ENCODE measurements at places on chromosomes 1 and 21.

DNA sequence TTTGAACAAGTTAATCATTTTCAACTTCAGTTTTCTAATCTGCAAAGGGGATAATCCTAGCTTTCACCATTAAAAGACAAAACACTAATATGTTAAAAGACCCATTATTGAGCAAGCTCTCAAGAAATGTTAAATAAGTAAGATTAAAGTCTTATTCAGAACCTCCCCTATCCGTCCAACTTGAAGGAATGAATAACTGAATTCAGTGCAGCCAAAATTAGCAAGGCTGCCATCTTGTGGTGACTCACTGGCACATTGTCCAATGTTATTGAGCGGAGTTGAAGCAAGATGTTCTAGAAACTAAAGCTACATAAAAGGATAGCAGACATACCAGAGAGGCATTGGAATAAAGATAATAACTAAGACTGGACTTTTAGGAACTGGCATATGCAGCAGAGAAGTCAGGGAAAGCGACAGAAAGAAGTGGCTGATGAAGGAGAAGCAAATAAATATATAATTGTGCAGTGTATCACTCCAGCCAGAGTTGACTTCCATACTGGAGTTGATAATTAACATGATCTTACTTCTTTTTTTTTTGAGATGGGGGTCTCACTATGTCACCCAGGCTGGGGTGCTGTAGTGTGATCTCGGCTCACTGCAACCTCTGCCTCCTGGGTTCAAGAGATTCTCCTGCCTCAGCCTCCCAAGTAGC lies 8.2 kb upstream of the CAP1 start:
- DNase-seq = no peak

DNA sequence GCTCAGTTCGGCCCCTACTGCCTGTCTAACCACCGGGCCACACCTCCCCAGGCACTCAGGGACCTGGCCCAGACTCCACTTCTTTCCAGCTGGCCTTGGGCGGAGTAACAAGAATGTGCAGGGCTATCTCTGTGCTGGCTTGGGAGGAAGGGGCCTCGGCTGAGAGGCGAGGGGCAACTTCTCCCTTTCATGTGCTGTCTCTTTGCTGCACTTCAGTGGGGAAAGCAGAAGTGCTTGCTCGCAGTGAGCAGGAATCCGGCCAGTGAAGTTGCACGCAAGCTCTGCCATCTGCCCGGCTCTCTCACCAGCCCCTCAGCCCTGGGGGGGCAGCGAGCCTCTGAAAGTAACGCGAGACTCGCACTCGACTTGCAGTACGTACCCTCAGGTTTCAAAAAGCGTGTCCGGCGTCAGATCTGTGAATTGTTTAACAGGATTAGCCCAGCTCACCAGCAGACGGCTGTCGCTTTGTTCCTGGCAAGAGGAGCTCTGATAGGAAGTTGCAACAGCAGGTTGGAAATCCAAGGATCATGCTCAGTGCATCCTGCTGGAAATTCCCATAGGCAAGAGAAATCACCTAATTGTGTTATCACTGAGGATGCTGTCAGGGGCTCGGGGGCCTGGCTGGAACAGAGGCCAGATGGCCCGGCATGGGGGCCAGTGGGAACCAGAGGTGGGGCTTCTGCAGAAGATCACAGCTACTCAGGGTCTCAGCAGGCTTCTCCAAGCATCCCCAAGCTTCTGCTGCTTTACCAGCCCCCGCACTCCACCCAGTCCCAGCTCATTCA lies 221.1 kb downstream of the NPHP4 start:
- DNase-seq = no peak

DNA sequence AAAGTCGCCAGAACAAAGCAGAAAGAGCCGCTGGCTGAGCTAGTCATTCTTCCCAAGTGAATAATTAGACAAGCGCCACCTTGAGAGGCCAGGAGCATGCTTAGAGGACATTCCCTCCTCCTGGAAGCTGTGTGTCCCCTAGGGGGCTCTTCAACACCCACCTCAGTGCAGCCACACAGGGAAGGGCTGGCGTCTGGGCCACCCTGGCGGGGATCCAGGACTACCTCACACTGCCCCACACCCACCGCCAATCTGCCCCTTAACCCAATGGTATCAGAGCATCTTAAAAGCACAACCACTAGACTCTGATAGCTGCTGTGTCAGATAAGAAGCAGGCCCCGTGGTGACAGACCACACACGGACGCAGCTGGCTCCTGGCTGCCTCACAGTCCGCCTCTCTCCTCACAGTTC lies 24.9 kb downstream of the SETD4 start:
- DNase-seq = no peak

GRCh38 chr1:47843059-47843458 lies 154.1 kb downstream of the TRABD2B start:
- no peak for DNase-seq

DNA sequence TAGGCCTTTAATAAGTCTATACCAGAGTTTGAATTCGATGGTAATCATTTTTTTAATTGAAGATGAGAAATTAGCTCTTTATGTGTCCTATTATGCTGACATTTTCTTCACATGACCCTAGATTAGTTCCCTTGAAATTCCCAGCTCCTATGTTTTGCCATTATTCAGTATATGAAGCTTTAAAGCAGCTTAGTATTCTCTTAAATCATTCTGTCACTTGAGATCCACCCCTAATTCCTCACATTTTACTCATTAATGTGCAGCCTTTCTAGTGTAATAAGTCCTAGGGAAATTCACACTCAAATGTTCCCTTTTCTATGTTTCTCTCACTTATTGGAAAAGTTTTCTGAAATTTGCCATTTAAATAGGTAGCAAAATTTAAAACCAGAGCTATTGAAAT lies 704.5 kb upstream of the B3GALT2 start:
- DNase-seq = no peak

DNA sequence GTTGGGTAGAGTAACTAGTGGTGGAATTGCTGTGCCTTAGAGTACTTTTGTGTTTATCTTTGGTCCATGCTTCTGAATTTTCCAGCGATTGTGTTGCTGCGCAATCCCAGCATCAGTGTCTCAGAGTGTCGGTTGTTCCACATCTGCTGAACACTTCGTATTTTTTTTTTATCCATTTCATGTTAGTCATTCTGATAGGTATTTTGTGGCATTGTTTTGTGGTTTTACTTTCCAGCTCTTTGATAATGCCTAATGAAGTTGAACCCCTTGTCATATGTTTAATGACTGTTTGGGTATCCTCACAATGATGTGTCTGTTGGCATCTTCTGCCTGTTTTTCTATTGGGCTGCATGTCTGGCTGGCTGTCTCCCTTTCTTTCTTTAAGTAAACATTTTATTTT lies 13.6 kb downstream of the TUFT1 start:
- DNase-seq = no peak

DNA sequence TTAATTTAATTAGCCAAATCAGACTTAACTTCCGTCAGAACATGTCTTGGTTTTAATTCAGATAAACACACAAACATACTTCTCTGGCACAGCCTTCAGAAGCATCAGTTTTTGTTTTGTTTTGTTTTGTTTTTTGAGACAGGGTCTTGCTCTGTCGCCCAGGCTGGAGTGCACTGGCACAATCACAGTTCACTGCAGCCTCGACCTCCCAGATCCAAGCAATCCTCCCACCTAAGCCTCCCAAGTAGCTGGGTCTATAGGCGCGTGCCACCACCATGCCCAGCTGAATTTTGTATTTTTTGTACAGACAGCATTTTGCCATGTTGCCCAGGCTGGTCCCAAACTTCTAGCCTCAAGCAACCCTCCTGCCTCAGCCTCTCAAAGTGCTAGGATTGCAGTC lies 34.7 kb downstream of the MDM4 start:
- DNase-seq = no peak

DNA sequence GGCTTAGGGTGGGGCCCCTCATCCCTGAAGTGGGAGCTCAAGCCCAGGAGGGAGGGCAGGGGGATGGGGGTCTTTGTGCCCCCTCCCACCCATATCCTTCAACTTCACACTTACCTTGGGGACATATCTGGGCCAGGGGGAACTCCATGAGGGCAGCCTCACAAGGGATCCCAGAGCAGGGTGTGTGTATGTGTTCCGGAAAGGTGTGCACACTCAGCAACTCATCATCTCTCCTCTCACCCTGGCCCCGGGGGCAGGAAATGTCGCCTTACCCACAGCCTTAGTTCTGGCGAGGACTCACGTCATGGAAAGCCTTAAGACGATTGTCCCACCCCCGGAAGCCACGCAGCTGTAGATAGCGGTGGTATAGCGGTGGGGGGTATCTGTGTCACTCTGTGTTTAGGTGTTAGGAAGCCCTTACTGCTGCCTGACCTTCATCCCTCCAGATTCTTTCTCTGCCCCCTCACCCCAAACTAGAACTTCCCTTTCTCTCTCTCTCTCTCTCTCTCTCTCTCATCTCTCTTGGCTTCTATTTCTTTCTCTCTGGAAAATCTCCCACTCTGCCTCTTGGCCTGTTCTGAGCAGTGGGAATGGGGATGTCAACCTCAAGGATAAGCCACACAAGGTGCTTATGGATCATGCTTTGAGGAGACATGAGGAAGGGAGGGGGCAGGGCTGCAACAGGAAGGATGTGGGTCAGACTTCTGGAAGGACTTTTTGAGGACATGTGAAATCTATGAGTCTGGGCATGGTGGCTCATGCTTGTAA lies at the start of gene SH2D2A:
SH2D2A (minus strand) TSS at position 288 of the 768 bp plus-strand sequence; CDS start at position 148, 140 bp downstream.
- DNase-seq = peak; percentile 93

- DNase-seq = no peak
Measured at GRCh38 chr1:240190881-240191401, 99.3 kb downstream of the FMN2 start.

- DNase-seq = no peak
Measured at GRCh38 chr1:221188458-221188857, 309.2 kb downstream of the HLX start.

GRCh38 chr1:80657044-80657643 lies 1143.6 kb upstream of the ADGRL2 start:
- DNase-seq = no peak

DNA sequence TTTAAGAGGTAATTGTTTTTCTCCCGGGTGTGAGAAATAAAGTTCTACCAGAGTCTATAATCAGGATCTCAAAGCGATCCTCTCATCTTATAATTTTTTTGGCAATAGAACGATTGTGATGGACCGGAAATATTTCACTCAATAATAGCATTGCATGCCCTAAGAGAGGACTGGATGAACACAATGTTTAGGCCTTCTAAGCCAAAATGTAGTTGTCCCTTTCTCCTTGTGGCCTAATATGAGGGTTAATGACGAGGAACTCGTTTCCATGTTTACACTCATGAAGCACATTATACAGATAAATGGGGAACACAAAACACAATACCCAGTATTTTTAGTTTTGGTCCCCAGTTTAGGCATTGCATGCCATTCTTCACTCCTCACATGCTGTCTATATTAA lies 5.9 kb downstream of the TBX15 start:
- no peak for DNase-seq

- no peak for DNase-seq
Measured at GRCh38 chr1:156689953-156690674, 12.9 kb upstream of the NES start.

DNA sequence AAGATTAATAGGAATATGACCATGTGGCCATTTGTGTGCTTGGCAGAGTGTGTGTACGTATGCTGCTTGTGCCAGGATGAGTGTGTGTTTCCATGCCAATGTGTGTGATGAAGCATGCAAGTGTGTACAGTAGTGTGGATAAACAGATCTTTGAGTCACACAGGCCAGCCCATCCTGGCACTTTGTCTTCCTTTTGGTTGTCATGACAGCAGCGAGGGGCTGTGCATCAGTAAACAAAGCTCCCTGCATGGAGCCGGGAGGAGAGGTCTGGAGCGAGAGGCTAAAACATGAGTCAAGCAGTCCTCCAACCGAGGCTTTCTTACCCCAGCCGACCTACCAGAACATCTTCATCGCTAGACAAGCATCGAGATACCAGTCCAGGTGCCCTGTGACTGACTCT lies 221.2 kb downstream of the CACNA1E start:
- no peak for DNase-seq

GRCh38 chr1:174892016-174892415 lies 107.7 kb upstream of the CACYBP start:
- DNase-seq = no peak

DNA sequence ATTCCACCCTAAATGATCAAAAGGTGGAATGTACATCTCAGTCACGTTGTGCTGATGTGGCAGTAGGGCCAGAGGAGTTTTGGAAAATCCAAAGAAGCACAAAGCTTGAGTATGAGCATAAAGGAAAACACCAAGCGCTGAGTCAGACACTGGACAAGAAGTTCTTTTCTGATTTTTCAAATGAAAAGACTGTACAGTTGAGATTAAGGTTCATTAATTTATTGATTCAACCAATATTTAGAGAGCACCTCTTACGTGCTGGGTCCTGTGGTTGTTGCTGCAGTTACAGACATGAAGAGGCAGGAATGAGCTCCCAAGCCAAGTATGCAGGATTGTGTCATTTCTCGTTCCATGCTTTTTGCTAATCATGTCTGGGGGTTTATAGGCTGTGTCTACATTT lies 28.9 kb upstream of the APP start:
- no peak for DNase-seq

DNA sequence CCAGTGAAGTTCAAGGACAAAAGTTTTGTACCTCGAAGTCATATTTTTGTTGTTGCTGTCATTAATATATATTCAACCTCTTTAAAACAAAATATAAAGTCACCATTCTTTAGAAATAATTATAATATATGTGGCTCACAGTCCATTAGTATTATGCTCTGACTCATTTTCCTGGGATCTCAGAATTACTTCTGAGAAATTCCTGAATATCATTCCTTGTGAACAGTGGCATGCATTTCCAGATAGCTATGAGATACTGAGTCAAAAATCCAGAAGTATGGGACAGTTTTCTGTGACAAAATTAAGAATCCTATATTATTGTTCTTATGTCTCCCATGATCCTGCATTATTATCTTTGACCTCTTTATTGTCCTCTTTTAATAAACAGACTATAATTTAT lies 13.8 kb upstream of the RGS21 start:
- DNase-seq = no peak

DNA sequence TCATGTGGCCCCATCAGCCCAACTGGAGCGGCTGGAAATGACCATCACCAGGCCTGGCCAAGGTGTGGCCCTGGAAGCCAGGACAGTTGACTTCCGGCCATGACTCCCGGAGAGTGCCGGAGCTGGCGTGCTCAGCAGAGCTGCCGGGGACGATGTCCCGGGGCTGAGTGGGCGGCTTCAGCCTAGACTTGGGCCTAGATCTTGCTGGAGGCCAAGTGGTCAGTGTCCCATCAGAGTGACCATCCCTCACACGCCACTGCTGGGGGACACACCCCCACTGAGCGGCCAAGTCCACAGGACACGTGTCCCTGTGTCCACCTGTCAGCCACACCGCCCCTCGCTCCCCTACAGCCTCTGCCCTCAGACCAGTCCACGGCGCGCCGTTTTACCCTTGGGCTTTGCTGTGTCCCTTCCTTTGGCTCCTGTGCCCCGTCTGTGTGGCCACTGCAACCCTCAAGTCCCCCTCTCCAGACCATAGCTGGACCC lies 4.0 kb downstream of the FAAP20 start:
- no peak for DNase-seq

DNA sequence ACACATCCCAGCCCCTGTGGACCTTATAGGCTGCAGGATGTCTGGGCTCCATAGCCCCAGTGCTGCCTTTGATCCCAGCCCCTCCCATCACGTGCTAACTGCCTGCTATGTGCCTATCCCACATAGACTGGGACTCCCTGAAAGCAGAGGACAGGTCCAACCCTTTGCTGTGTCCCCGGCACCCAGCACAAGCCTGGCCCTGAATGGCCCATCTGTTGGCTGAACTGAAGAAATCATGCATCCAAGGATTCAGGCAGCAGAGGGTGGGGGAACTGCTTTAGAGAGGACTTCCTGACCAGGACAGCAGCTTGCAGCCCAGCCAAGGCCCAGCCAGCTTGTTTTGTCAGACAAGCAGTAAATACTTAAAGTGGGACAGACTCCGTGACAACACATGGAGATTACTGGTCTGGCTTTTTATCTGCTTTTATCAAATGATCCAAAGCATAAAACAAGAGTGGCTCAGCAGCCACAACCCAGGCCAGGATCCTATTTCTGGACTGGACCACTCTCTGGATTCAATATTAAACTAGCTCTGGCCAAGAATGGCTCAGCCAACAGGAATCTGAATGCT lies 69.3 kb downstream of the GLIS1 start:
- no peak for DNase-seq
